ENCODE measurements at places on chromosomes 1 and 21. TPM values are rescaled to one million over a fixed set of nuclear protein-coding genes. Genes with fewer than 3 reads are reported as not detected.

DNA sequence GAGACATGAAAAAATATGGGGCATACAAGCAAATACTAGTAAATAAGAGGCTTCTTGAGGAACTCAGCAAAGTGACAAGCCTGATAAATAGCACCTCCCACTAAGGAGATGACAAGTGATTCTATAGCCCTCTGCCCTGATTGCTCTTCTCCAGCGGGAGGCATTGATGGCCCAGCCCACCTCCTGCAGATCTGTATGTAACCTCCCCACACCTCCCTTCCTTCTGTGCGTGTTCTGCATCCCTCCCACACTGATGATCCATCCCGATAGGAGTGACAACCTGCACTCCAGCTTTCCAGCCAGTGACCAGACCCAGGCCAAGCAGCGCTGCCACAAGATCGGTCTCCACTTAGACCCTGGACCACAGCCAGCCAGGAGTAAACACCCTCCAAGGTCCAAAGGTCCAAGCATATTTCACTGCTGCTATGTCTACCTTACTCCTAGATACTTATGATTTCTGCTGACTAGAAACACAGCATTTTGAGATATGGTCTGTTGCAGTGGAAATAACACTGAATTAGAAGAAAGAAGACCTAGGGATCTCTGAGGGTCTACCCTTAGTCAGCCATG lies 176.1 kb downstream of the BRINP2 start:
- DNase-seq = no peak

Gene LORICRIN
- not detected for polyA plus RNA-seq

DNA sequence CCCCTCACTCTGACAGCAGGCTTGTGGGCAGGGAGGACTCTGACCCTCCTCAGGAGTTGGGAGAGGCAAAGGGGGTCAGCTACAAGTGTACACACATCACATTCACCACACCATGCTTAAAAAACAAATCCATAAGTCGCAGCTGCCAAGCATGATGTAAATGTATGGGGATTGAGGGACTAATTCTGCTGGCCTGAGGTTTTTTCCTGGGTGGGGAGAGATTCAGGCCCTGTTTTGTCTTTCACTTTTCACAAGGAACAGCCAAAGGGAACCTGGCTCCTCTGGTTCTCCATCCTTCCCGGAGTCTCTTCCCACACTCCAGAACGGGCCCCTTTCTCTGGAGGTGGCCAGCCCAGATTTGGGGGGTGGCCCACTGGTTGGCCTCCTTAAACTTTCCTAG lies 1.3 kb upstream of the MTARC2 start:
- DNase-seq = no peak

DNA sequence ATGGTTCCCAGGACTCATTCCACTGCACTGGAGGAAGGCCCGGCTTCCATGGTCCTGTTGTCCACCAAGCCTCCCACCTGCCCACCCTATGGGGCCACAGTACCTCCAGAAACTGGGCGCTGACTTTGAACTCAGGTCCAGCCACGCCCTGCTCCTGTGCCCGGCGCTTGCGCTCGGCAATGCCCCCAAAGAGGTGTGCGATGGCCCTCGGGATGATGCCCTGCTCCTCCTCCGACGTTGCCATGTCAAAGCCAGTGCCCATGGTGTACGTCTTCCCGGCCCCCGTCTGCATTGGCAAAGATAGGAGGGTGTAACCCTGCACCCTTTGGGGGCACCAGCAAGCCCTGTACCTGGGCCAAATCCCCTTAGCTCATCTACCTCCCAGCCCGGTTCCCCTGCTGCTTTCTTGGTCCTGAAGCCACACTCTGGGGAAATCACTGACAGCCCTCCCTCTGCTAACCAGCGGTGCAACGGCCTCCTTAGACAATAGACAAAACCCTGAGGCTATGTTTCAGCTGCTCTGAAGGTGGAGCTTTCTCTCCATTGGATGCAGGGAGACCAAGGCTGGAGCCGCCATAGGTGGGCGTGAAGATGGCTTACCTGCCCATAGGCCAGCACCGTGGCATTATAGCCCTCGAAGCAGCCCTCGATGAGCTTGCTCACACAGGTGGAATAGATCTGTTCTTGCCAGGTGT lies 14.7 kb downstream of the KIF21B start:
- no peak for DNase-seq

DNA sequence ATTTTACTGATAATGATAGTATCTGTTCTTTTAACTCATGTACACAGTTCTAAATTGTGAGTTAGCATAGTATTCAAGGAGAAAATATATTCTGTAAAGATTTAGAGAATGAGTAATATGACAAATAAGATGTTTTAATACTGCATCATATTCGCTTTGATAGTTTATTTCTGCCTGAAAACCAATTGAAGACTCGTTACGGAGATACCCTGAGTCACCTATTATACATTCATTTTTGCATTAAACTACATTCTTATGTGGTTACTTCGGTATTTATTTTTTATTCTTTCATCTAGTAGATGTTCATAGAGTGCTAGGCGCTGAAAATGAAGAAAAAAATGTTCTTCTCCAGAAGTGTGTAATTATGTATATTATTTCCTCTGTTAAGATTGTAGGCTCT lies 5.3 kb downstream of the UHMK1 start:
- peak; percentile 73 for DNase-seq

GRCh38 chr1:109740615-109741373 lies at the start of gene GSTM3:
GSTM3 (minus strand) TSS chr1:109741038; CDS start chr1:109740287, 751 bp downstream.
- DNase-seq = no peak

DNA sequence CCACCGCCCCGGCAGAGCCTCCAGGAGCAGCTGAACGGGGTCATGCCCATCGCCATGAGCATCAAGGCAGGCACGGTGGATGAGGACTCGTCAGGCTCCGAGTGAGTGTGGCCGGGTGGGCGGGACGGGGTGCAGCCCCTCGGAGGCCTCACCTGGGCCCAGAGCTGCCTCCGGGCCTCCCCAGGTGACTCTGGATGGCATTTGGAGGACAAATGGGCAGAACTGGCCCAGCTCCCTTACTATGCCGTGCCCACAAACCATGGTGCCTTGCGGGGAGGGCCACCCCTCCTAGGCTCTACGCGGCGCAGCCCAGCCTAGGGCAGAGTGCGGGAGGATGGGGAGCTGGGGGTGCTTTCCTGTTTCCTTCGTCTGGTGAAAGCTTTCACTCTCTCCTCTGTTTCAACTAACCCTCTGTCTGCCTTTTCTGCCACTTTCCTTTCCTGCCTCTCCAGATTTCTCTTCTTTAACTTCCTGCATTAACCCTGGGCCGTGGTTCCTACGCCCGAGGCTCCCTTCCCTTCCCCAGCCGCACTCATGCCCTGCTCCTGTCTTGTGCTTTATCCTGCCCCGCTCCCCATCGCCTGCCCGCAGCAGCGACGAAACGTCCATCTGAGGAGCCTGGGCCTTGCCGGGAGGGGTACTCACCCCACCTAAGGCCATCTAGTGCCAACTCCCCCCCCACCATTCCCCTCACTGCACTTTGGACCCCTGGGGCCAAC lies 9.2 kb downstream of the PSRC1 start:
- no peak for DNase-seq

- peak; percentile 76 for DNase-seq
Observed at GRCh38 chr1:193183019-193183627, 3.3 kb downstream of the B3GALT2 start.
